Fibroblast of villous mesenchyme (primary cell): ENCODE measurements at places on chromosomes 5 and 9. TPM values are rescaled to one million over a fixed set of nuclear protein-coding genes. Genes with fewer than 3 reads are reported as not detected.

DNA sequence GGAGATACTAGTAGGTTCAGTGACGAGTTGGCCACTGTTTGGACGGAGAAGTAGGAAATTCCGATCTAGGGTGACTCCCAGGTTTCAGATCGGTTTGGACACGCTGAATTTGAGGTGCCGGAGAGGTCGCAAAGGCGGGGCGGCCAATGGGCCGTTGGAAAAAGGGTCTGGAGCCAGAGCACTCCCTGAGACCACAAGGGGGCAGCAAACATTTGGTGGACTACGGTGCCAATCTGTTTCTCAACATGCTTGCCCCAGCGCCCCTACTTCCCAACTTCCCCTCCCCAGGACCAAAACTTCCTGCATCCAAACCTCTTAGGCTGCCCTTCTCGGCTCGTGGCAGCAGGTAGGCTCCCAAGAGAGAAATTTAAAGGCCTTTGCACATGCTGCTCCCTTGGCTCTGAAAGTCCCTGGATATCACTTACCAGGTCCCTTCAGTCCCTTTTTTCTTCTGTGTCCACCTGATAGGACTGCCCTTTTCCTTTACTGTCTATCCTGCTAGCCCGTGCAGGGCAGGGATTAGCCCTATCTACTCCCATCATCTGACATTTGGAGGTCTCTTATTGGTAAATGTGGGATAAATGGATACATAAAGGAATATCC lies 992 bp upstream of the RPP25L start:
- peak; percentile 67 for DNase-seq

DNA sequence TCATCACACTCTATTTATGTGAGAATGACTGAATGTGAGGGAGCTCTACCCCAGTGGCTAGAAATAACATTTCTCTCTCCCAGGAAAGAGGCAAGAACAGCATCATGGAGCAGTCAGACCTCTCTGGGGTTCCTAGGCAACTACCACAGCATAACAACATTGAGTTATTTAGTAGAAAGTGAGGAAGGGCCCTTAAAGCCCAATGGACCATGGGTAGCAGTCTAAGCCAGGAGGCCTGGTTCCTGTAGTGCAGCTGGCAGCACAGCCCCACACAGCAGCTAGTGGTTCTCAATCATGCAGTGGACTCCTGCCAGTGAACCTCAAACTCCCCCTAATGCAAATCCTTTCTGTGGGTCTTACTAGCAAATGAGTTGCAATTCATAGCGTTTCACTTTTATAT lies 55.3 kb downstream of the SPEF2 start:
- no peak for DNase-seq

- DNase-seq: no peak
These were observed 16.0 kb downstream of the FIBCD1 start for GRCh38 chr9:130922893-130923610.

- no peak for DNase-seq
These were observed 191.2 kb downstream of the CDH9 start for GRCh38 chr5:26847041-26847736.

GRCh38 chr5:37850226-37850865 lies 10.5 kb upstream of the GDNF start:
- DNase-seq: no peak

DNA sequence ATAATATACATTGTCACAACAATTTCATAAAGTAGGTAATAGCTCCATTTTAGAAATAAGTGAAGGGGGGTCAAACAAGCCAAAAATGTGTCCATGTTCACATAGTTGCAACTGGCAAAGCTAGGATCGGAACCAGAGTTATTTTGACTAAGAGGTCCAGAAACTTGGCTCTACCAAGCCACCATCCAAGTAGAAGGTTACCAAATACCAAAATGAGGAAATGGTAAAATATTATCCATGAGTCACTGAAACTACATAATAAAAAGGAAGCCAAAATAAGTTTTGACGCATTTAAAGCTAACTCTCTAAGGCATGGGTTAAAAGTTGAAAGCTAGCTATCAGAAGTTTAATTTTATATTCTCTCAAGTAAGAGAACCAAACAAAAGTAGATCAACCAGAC lies 886.9 kb upstream of the DMAC1 start:
- DNase-seq: peak; percentile 8

- peak; percentile 4 for DNase-seq
These were observed 403.9 kb downstream of the ZNF608 start for GRCh38 chr5:124342584-124342983.

GRCh38 chr9:32172256-32172655 lies 212.2 kb upstream of the ACO1 start:
- DNase-seq: no peak

DNA sequence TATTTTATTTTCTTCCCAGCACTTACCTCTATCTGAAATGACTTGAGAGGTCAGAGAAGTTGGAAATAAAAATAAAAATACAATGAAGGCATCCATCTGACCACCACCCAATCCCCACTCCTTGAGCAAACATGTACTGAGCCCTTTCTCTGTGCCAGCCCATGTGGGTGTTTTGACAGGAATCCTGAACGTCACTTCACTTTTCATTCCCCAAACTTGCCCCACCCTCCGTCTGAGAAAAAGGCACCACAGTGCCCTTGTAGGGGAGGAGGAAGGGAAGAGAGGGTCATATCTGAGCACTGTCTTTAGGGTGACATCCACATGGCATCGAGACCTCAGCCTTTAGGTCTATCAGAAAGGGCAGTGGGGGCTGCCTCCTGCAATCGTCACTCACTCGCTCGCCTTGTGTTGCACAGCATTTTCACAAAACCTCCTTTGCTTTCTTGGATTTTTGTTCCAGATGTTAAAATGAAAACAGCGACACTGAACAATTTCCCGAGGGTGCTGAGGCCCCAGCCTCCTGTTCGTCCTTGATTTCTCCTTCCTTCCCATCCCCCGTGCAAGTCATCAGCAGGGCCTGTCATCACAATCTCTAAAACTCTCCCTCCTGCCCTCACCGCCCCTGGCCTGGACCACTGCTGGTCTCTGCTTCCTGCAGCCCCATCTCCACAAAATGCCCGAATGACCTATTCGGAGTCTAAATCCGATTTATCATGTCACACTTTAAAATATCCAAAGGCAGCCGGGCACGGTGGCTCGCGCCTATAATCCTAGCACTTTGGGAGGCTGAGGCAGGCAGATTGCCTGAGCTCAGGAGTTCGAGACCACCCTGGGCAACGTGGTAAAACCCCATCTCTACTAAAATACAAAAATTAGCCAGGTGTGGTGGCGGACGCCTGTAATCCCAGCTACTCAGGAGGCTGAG lies 13.0 kb downstream of the HIGD2A start:
- DNase-seq: no peak

GRCh38 chr5:157651623-157652376 lies 438 bp downstream of the SOX30 start:
- peak; percentile 42 for DNase-seq

- no peak for DNase-seq
These were observed 16.2 kb downstream of the MIGA2 start for GRCh38 chr9:129052592-129052991.

- peak; percentile 52 for DNase-seq
These were observed 379.8 kb downstream of the TRIM36 start for GRCh38 chr5:114789773-114790402.

- DNase-seq: no peak
These were observed 77.1 kb upstream of the FST start for GRCh38 chr5:53403291-53403690.

- no peak for DNase-seq
These were observed 96.2 kb downstream of the OLFM1 start for GRCh38 chr9:135183528-135184180.

GRCh38 chr5:140214831-140215230 lies 39.8 kb downstream of the CYSTM1 start:
- peak; percentile 50 for DNase-seq

GRCh38 chr9:109639674-109640579 lies 140.1 kb upstream of the PALM2AKAP2 start:
- no peak for DNase-seq

GRCh38 chr5:91541696-91542095 lies 158.6 kb upstream of the ARRDC3 start:
- peak; percentile 2 for DNase-seq

GRCh38 chr5:77197840-77198554 lies 12.5 kb upstream of the PDE8B start:
- DNase-seq: no peak

- DNase-seq: peak; percentile 70
These were observed 2.0 kb upstream of the GCNT4 start for GRCh38 chr5:75054134-75054930.

DNA sequence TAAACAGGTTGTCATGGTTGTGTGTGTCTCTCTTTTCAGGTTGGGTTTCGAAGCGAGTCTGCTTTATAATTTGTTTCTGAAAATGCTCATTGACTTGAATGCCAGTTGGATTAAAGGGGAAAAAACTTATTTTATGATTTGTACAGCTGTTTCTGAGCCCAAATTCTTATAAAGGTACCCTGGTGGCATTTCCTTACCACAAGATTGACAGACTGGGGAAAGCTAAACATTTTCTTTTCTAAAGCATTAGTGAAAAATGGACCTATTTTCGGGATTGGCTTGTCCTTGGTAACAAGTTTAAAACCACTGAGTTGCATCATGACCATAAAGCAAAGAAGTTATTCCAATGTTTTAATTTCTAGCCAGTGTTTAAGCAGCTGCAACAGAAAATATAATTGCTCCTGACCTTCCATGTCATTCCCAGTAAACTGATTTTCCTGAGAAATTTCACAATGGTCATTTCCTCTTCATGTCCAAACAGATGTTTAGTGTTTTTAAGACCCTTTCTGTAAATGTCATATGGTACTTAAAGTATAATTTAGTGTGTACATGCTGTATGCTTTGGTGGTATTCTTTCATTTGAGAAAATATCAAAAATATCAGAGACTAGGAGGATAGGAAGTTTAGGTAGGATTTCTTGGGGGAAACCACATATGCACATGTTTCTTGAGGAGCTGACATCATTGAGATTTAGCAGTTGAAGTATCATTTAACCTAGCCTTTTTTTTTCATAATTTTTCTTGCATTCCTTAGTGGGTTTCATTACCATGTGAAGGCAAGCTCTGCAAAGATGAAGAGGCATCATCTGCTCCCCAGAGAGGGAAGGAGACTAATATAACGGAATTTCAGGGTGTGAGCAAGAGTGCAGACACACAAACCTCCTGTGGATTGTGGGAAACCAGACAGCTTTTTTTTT lies 667.1 kb upstream of the RGMB start:
- DNase-seq: peak; percentile 91

GRCh38 chr9:38368731-38369130 lies 23.8 kb upstream of the ALDH1B1 start:
- DNase-seq: no peak

DNA sequence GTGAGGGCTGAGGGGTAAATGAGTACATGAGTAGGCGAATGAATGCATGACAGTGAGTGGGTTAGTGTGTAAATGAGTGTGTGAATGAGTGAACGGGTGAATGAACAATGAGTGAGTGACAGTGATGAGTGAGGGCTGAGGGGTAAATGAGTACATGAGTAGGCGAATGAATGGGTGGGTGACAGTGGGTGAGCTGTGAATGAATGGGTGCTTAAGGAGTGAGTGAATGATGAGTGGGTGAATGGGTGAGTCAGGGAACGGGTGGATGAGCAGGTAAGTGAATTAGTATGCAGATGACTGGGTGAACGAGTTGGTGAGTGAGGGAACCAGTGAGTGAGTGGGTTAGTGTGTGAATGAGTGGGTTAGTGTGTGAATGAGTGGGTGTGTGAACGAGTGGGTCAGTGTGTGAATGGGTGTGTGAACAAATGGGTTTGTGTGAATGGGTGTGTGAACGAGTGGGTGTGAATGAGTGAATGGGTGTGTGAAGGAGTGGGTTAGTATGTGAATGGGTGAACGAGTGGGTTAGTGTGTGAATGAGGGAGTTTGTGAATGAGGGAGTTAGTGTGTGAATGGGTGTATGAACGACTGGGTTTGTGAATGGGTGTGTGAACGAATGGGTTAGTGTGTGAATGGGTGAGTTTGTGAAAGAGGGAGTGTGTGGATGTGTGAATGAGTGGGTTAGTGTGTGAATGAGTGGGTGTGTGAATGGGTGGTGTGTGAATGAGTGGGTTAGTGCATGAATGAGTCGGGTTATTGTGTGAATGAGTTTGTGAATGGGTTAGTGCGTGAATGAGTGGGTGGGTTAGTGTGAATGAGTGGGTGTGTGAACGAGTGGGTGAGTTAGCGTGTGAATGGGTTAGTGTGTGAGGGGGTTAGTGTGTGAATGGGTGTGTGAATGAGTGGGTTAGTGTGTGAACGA lies 32.9 kb downstream of the NKD2 start:
- no peak for DNase-seq

GRCh38 chr5:31698673-31699072 lies 59.7 kb downstream of the PDZD2 start:
- DNase-seq: no peak

GRCh38 chr9:38670542-38671371 lies 49.2 kb downstream of the FAM240B start:
- DNase-seq: no peak

- DNase-seq: no peak
These were observed 152.3 kb downstream of the HSD17B3 start for GRCh38 chr9:96149533-96150280.

DNA sequence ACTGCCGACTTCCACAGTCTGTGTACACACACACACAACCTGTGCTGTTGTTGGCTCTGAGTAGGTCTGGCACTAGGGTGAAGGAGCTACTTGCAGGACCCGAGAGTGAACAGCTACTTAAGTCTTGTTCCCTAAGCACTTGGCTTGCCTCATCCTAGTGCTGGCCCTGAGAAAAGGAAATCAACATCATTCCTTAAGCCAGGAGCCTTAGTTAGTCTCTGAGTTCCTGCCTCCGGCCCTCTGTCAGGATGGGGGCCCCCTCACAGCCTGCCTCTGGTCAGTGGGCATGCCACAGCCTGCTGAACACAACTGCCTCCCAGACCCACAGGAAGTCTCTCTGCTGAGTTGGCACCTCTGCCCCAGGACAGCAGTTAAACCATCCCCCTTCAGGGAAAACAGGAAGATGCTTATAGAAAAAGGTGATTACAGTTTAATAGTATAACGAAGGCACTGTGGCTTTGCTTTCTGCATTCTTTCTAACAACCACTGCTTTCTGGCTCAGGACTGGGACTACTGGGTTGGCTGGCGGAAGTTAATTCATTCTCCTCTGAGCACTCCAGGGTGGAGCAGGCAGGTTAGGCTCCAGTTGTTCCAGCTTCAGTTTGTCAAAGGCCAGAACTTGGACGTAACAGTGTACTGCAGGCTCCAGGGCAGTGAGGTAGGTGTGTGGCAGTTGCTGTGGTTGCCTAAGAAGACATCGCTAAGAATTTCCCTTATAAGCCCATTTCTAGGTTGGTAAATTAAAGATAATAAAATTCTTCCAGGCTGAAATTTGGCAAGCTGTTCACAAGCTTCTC lies 2.8 kb downstream of the MAMDC2 start:
- DNase-seq: peak; percentile 6

Gene TUSC1
- total RNA-seq: 6.9 and 12.2 TPM in 2 replicates

Gene IL5
- total RNA-seq: not detected in 2 replicates

Gene LAMC3
- total RNA-seq: 0.43 and 1.3 TPM in 2 replicates

Gene SLC34A1
- not detected in 2 replicates for total RNA-seq

Gene DPP7
- total RNA-seq: 41.5 and 44.8 TPM in 2 replicates

Gene SGCD
- 13.8 and 15.1 TPM in 2 replicates for total RNA-seq

Gene SPATA31A3
- total RNA-seq: not detected in 2 replicates

Gene ZNF300
- total RNA-seq: 5.2 and 6.9 TPM in 2 replicates

Gene GABRA6
- not detected in 2 replicates for total RNA-seq

Gene GCNT1
- total RNA-seq: 2.6 and 9.9 TPM in 2 replicates

Gene ZNF79
- total RNA-seq: 10.6 and 12.5 TPM in 2 replicates

Gene WWC1
- total RNA-seq: 0.32 and 2.2 TPM in 2 replicates
